GM19239 (cell line): ENCODE measurements at places on chromosomes 1 and 21.

- no peak for DNase-seq
Measured at GRCh38 chr1:43450251-43450941, 3.3 kb downstream of the HYI start.

DNA sequence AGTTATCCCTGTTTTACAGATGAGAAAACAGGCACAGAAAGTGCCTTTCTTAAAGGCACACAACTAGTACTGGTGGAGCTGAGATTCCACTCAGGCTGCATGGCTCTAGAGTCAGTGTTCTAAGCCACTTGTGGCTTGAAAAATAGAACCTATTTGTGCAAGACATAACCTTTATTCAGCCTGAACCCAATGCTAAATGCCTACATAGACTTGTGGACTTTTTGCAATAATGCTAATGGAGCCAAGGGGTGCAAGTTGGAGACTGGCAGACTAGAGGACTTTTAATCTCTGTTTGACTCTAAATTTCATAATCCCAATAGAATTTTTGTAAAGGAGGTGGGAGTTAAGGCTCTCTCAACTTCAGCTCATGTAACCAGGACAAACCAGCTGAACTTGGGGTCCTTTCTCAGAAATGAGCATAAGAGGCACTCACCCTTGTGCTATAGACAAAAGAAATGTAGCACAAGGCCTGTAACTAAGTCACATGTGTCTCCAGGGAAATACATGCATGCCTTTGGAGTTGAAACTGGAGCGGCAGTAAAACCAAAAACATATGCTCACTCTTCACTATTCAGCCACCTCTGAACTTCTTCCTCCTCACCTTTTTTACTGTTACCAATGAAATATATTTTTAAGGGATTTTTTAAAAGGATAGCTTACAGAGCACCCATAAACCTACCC is 43.0 kb upstream of the AK4 start:
- DNase-seq: no peak

GRCh38 chr1:233884461-233885151 is 19.9 kb upstream of the SLC35F3 start:
- no peak for DNase-seq

- DNase-seq: no peak
Measured at GRCh38 chr21:31172328-31172727, 134.1 kb upstream of the KRTAP19-8 start.

- no peak for DNase-seq
Measured at GRCh38 chr1:216047811-216048572, 375.3 kb downstream of the USH2A start.

GRCh38 chr1:38735651-38736161 is 123.9 kb downstream of the RRAGC start:
- DNase-seq: no peak

- no peak for DNase-seq
Measured at GRCh38 chr1:67401443-67401842, 28.8 kb downstream of the SERBP1 start.

- DNase-seq: peak; percentile 79
Measured at GRCh38 chr1:26820784-26821269, 5.7 kb upstream of the ZDHHC18 start.

GRCh38 chr1:213103377-213104306 is 52.6 kb downstream of the RPS6KC1 start:
- DNase-seq: no peak

DNA sequence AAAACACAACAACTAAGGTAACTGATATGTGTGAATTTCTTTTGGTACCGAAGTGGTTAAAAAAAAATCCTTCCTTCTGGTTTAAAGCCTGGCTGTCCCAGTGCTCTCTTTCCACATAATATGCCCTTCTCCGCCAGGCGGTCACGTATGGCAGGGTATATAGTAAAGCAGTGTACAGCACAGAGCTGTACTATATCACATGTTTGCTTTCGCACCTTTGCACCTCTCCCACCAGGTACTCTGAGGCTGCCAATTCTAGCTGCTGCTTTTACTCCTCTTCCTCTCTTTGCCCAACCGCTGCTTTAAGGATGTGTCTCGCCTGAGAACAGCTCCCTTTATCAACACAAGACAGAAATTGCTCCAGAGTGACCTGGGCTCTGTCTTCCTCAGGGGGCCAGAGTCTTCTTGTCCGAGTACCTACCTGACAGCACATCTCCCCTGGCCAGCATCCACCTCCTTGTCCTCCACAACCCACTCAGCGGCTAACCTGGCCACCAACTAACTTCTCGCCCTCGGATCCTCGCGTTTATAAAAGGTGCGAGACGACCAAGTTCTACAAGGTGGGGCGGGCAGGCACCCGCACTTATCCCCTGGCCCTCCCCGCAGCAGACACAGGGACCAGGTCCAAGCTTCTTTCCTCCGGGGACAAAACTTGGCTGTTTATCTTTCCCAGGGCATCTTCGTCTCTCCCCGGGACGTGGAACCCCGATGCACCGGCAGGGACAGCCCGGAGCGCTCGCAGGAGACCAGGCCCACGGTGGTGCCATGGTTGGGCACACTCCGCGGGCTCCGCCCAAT is 1.6 kb downstream of the COLGALT2 start:
- no peak for DNase-seq

- DNase-seq: no peak
Measured at GRCh38 chr1:93817819-93818569, 61.0 kb downstream of the DNTTIP2 start.

GRCh38 chr21:43867332-43867703 is 2.3 kb downstream of the AGPAT3 start:
- DNase-seq: no peak

- no peak for DNase-seq
Measured at GRCh38 chr1:17370618-17371017, 1.4 kb upstream of the PADI6 start.

DNA sequence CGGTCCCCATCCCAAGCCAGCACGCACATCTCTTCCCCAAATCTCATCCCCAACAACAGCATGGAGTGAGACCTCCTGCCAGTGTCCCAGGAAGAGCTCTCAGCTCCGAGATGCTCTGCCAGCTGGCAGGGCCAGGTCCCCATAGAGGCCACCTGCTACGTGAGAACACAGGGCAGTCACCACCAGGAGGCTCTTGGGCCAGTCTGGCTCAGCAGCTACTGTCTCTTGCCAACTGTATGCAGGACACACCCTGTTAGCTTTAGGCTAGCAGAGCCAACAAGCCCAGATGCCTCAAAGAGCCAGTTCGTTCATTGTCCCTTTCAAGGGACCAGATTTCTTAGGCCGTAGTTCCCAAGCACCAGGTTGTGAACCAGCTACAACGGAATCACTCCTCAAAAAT is 36.9 kb downstream of the FBXO2 start:
- DNase-seq: no peak

DNA sequence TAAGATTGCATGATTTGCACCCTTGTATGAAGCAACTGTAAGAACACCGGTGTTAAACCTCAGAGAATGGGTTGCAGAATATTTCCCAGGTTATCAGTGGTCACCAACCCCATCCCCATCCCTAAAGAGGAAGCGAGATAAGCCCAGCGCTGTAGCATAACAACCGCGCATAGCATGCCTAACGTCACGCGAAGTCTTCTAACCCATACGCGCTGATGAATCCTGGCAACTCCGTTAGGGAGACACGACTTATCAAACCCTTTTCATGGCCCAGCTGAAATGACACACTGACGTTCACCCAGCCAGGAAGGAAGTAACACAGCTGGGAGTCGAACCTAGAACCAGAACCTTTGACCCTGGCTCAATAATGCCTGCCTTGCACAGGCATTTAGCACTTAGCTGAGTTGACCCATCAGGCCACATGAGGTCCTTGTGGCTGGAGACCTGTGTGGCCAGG is 24.2 kb downstream of the TMEM51 start:
- DNase-seq: no peak

DNA sequence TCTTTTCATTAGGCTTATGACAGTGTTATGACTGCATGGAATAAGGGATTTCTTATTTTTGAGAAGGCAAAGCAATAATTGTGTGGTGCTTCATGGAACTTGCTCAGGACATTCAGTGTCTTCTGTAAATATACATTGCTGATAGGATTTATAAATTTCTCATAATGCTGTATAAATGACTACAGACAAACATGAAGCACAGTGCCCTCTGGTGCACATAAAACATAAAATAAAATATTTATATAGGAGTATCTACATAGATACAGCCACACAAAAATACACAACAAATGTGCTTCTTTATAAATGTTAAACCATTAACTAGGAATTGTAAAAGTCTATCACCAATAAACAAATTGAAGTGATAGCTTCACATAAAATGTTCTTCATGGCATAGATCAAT is 24.1 kb downstream of the BRINP3 start:
- no peak for DNase-seq

DNA sequence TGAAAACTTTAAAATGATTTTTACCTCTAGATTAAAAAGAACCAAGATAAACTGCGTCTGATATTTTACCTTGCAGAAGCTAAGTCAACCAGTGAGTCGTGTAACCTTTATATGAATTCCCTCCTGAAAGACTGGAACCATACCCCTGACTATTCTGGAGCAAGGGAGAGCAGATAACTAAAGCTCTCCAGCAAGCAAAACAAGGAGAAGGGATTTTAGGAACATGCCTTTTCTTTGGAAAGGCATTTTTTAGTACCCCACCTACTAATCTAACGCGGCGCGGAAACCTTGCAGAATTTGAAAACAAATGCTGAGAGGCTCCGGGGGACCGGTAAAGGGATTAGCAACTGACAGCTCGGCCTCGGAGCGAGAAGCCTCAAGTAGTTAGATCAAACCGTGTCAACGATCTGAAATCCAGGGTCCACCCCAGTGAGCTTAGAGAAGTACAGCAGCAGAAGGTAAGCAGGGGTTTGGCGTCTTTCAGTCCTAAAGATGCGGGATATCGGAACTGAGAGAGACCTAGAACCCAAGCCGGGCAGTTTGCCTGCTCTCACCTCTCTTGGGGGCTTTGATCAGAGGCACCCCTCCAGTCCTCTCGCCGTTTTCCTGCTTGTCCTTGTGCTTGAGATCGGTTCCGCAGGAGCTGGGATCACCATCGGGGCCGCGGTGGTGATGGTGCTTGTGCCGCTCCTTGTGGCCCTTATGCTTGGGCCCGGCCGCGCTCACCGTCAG is 954 bp downstream of the RSBN1 start:
- DNase-seq: peak; percentile 10

- no peak for DNase-seq
Measured at GRCh38 chr1:175978926-175979325, 228.2 kb downstream of the COP1 start.
